Smooth muscle cell of trachea (primary cell): ENCODE measurements at places on chromosomes 2 and 18. TPM values are rescaled to one million over a fixed set of nuclear protein-coding genes. Genes with fewer than 3 reads are reported as not detected.

STEAP3 gene
- 25.6 and 34.6 TPM in 2 replicates for total RNA-seq

NEURL3 gene
- total RNA-seq = 0.17 TPM in 1 of 2 replicates, not detected in the other

HOXD12 gene
- total RNA-seq = not detected in 2 replicates

VWC2L gene
- not detected in 2 replicates for total RNA-seq

SDC1 gene
- total RNA-seq = 57.6 and 63.1 TPM in 2 replicates

CRYBA2 gene
- total RNA-seq = not detected in 2 replicates

SERPINE2 gene
- total RNA-seq = 62.5 and 275 TPM in 2 replicates

FAM110C gene
- under 0.01 TPM in 1 of 2 replicates, not detected in the other for total RNA-seq

CTNNA2 gene
- total RNA-seq = under 0.01 TPM in 1 of 2 replicates, not detected in the other

GLI2 gene
- 3.2 and 13.1 TPM in 2 replicates for total RNA-seq

TCF23 gene
- total RNA-seq = not detected in 2 replicates

EMX1 gene
- total RNA-seq = not detected in 2 replicates

ANKRD30B gene
- total RNA-seq = 0.15 and 0.50 TPM in 2 replicates

FEV gene
- total RNA-seq = under 0.01 TPM in 1 of 2 replicates, not detected in the other

KHK gene
- 0.50 and 1.3 TPM in 2 replicates for total RNA-seq

ABCB11 gene
- total RNA-seq = under 0.01 TPM in 1 of 2 replicates, not detected in the other

SMIM21 gene
- total RNA-seq = not detected in 2 replicates

DUSP19 gene
- total RNA-seq = 3.5 TPM in 2 replicates

MTCL1 gene
- total RNA-seq = 37.8 and 80.1 TPM in 2 replicates

UPP2 gene
- total RNA-seq = under 0.01 TPM in 1 of 2 replicates, not detected in the other

PCARE gene
- not detected in 2 replicates for total RNA-seq

ZNF521 gene
- 42.6 and 45.5 TPM in 2 replicates for total RNA-seq

GAL3ST2 gene
- total RNA-seq = 0.15 TPM in 1 of 2 replicates, not detected in the other

KCNK3 gene
- under 0.01 TPM in 2 replicates for total RNA-seq

TMEM247 gene
- total RNA-seq = not detected in 2 replicates

B3GNT2 gene
- 9.9 and 11.2 TPM in 2 replicates for total RNA-seq

CCDC150 gene
- total RNA-seq = 3.6 and 11.3 TPM in 2 replicates

IL1RL1 gene
- 0.33 and 0.44 TPM in 2 replicates for total RNA-seq

CNDP1 gene
- total RNA-seq = not detected in 2 replicates

FNDC4 gene
- 21.7 and 34.7 TPM in 2 replicates for total RNA-seq

DYNAP gene
- total RNA-seq = not detected in 2 replicates

NEU2 gene
- not detected in 2 replicates for total RNA-seq

CMPK2 gene
- total RNA-seq = 0.50 and 0.58 TPM in 2 replicates

SERPINB13 gene
- not detected in 2 replicates for total RNA-seq

GPR39 gene
- 1.3 and 3.3 TPM in 2 replicates for total RNA-seq

TMEM214 gene
- total RNA-seq = 33.7 and 38.5 TPM in 2 replicates

HOXD4 gene
- not detected in 2 replicates for total RNA-seq

DNAJC5G gene
- not detected in 2 replicates for total RNA-seq

SERPINB7 gene
- total RNA-seq = 0.87 and 1.7 TPM in 2 replicates

CYTIP gene
- not detected in 2 replicates for total RNA-seq
